ENCODE measurements at places on chromosomes 6 and 20.

- DNase-seq: no peak
Measured at GRCh38 chr6:16681260-16681873, 79.9 kb downstream of the ATXN1 start.

- no peak for DNase-seq
Measured at GRCh38 chr6:106255306-106255705, 70.3 kb downstream of the ATG5 start.

- DNase-seq: no peak
Measured at GRCh38 chr6:71406865-71407860, 118.6 kb downstream of the OGFRL1 start.

DNA sequence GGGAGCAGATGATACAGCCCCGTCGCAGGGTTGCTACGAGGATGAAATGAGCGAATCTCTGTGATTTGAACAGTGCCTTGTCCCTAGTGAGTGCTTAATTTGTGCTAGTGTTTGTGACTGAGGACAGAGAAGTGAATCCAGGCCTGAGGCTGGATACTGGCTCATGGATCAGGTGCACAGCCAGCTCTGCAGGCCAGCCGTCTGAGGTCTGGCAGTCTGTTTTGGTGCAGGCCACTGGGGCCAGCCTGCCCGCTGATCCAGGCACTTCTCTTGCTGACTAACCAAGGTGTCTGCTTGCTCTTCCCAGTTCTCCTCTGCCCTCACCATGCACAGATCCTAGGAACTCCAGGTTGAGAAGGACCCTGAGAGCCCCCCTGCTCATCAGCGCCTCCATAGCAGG is 181.0 kb downstream of the LRFN2 start:
- no peak for DNase-seq

GRCh38 chr20:50987493-50988210 is 29.0 kb downstream of the MOCS3 start:
- DNase-seq: peak; percentile 91

GRCh38 chr6:92715991-92716390 is 703.4 kb downstream of the EPHA7 start:
- DNase-seq: no peak

DNA sequence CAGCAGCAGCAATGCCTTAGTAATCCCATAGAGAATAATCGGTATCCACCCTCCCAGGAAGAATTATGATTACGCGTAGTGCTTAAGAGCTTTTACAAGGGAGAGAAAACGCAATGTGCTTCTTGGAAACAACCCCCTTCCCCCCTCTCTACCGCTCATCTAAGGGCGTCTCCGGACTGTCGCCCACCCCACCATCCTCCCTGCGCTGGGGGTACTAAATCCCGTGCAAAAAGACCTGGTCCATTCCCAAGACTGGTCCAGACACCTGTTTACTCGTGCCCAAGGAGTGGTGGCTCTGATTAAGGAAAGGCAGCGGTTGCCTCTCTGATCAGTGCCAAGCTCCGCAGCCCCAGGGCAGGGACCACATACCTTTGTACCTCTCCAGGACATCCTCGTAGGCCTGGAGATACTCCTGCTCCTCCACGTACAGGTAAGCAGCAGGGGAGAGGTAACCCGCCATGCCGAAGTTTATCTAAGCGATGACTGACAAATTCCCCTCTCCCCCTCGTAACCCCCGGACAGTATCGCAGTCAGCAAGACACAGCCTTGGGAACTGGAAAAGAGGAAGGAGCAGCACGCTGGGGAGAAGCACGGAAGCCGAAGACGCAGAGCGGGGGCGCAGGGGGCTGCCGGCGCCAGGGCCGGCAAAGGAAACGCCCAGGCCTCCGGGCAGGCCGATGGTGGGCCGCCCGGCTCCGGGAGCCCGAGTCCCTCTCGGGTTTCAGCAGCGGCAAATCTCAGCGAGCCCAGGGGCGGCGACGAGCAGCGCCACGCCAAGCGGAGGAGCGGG is 112.0 kb upstream of the BEND6 start:
- no peak for DNase-seq

GRCh38 chr6:148240861-148241477 is 101.7 kb upstream of the SASH1 start:
- DNase-seq: no peak

DNA sequence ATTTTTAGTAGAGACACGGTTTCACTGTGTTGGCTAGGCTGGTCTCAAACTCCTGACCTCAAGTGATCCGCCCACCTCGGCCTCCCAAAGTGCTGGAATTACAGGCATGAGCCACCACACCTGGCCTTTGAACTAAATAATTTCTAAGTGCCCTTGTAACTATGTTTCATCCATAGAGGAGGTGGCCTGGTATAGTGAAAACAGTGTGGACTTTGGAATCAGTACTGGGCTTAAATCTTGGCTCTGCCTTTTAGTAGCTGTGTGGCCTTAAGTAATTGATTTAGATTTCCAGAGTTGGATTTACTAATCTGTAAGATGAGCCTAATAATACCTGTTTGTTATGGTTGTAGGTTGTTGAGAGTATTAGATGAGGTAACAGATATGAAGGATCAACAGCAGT is 14.2 kb upstream of the TGM3 start:
- no peak for DNase-seq
